ENCODE measurements at places on chromosomes 1 and 21.

GRCh38 chr1:31639543-31639942, 5.1 kb downstream of the PEF1 start:
- peak; percentile 85 for DNase-seq

DNA sequence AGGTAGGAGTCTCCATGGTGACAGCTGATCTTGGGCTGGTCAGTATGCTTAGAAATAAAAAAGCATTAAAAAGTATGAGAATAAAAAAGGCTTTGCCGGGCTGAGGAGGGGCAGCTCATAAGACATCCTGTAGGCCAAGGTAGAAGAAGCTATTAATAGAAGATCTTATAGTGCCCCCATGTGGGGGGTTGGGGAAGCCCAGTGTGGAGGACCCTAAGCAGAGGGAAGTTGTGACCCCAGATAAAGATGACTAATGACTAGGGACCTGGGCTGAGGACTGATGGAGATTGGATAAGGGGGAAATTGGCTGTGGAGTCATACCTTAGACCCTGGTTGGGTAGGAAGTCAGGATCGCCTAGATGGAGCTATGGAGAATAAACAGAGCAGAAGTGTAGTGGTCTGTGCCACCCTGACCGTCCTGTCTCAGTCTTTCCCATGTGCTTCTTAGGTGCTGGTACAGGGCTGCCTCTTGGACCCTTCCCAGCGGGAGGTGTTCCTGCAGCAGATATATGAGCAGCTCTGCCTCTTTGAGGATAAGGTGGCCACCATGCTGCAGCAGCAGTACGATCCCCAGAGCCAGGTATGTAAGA, 25.0 kb downstream of the SZT2 start:
- peak; percentile 70 for DNase-seq

DNA sequence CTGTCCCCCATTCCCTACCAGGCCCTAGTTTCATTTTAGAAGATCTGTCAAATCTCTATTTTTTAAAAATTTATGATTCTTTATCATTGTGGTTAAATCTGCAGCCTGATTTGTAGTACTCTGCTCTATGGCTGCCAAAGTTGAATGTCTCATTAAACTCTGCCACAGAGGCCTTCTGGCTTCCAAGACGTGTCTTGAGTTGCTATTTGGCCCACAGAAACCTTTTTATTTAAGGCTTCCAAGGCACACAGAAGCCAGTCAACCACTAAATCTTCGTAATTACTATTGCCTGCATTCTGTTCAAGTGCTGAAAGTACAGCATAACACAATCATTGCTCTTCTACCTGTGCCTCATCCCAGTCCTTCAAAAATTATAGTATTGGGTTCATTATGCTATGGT, 971.0 kb downstream of the NCAM2 start:
- no peak for DNase-seq

GRCh38 chr1:60329651-60330050, 256.1 kb upstream of the C1orf87 start:
- DNase-seq = no peak

DNA sequence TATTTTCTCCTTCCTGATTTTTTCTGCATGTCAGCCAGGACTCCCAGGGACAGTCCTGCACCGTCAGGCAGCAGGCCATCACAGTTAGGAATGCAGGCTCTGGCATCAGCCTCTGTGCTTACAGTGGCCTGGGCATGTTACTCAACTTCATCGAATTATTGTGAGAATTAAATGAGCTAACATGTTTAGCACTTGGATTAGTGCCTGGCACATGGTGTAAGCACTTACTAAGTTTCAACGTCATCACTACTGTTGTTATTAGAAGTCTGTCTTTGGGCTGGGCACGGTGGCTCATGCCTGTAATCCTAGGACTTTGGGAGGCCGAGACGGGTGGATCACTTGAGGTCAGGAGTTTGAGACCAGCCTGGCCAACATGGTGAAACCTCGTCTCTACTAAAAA, 45.1 kb downstream of the SCCPDH start:
- peak; percentile 56 for DNase-seq

- DNase-seq = peak; percentile 58
These were observed 296.1 kb downstream of the PTPRC start for GRCh38 chr1:198934901-198935305.
